Stimulated activated CD4-positive, alpha-beta T cell treated with anti-CD3 and anti-CD28 coated beads, TNF-alpha, amount 100 ng/mL, for 48 hours (primary cell): ENCODE measurements at places on chromosomes 2 and 18.

- DNase-seq: no peak
Measured at GRCh38 chr2:155389224-155389623, 690.7 kb downstream of the KCNJ3 start.

GRCh38 chr18:69658103-69658502 lies 257.4 kb downstream of the DOK6 start:
- no peak for DNase-seq

DNA sequence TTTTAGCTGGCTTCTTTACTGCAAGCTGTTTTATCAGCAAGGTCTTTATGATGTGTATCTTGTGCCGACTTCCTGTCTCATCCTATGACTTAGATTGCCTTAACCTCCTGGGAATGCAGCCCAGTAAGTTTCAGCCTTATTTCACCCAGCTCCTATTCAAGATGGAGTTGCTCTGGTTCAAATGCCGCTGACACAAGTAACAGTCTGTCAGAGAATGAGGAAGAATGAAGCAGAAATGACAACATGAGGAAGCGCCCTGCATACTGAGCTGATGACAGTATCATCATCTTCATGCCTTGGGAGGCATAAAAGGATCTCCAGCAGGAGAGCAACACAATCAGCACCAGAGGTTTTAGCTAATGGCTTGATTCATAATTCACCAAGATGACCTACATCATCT lies 309.4 kb downstream of the NBAS start:
- no peak for DNase-seq

GRCh38 chr2:236552212-236552542 lies 17.4 kb upstream of the ACKR3 start:
- DNase-seq: no peak

DNA sequence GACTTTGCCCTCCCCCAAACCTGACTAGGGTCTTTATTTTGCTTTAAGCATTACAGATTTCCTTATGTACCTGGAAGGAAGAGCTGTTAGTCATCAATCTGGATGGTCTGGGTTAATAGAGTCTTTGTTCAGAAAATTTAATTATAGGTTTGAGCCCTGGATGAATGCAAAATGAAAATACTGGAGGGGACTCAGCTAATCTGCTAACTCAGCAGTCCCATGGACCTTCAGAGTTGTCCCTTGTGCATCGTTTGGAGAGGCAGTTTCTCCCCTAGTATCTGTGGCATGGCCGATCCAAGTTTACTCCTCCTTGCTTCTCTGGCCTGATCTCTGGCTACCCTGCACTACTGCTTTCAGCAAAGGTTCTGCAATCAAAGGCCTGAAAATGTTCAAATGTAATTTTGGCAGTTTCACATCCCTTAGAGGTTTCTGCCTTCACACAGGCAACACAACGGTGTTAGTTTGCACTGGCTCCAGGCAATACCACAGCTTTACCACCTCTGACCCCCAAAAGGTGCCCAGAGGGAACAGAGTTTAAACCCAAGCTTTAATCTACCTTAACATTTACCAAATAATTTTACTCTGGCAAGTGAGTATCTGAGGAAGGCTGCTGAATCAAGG lies 134.3 kb downstream of the THADA start:
- no peak for DNase-seq

- DNase-seq: no peak
Measured at GRCh38 chr2:215369181-215369760, 57.4 kb downstream of the ATIC start.

GRCh38 chr2:206482123-206482522 lies 38.8 kb downstream of the ADAM23 start:
- no peak for DNase-seq

DNA sequence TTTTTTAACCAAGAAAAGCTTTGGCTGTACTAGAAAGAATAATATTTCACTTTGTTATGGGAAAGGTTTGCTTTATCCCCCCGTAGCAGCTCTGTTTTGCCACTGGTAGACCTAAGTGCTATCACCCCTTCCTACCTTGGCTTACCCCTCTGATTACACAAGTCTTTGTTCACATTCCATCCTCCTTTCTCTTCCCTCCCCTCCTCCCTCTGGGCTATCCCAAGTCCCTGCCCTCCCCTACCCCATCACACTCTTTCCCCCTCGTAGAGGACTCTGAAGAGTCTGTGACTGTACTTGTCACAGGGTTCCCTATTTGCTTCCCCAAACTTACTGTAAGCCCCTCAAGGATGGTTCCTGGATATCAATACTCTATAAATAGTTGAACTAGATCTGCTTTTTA lies 152.9 kb upstream of the NOSTRIN start:
- no peak for DNase-seq
